Kidney epithelial cell (primary cell): ENCODE measurements at places on chromosomes 11 and 22.

GRCh38 chr11:128573638-128574037 is 13.7 kb downstream of the ETS1 start:
- no peak for DNase-seq

- DNase-seq: no peak
Measured at GRCh38 chr11:13386567-13386966, 76.5 kb downstream of the BTBD10 start.

DNA sequence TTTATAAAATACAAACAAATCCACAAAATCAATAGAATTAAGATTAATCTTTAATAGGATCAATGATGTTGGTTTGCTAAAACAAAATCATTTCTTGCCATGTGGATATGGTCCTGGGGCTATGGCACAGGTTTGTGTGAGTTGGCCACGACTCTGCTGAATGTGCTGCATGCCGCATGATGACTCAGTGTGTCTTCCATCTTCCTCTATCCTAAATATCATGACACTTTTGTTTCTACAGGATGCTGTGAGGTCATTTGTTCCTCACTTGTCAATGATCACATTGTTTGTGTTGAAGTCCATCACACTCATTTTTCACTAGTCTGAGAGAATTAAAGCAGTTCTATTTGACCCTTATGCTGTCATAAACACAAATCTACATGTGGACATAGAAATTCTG is 167.2 kb upstream of the ZBED5 start:
- DNase-seq: no peak

DNA sequence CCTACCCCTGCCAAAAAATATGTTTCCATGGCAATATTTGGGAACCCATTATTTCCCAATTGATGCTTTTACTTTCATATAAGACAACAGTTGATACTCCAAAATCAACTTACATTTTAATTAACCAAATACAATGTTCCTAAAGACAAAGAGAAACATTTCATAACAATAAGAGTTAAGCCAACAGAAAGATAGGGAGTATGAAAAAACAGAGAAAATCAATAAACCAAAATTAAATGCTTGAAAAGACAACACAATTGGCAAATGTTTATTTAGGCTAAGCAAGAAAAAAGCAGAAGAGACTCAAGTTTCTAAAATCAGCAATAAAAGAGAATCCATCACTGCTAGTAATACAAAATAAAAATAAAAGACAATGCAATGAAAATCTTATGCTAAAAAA is 123.1 kb upstream of the VPREB1 start:
- DNase-seq: no peak

DNA sequence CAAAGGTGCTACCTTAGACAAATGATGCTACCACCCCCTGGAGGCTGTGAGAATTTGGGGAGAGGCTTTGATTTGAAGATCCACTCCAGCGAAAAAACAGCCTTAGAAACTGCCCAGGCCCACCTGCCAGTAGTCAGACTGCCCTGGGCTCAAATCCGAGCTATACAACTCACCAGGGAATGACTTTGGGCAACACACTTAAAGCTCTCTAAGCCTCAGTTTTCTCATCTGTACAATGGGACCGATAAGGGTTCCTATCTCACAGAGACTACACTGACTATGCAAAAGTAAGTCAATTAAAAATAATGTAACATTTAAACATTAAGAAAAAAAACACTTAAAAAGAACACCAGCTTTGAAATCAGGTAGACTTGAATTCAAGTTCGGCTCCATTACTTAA is 19.9 kb downstream of the VWCE start:
- DNase-seq: no peak

GRCh38 chr11:77510095-77510494 is 36.2 kb upstream of the PAK1 start:
- DNase-seq: no peak

GRCh38 chr22:42111798-42112197 is 18.8 kb downstream of the CYP2D6 start:
- DNase-seq: no peak

GRCh38 chr11:133697161-133697560 is 148.2 kb downstream of the SPATA19 start:
- no peak for DNase-seq

GRCh38 chr11:46769636-46770221 is 50.7 kb downstream of the F2 start:
- DNase-seq: no peak

- DNase-seq: no peak
Measured at GRCh38 chr11:1924646-1925372, 5.3 kb downstream of the TNNT3 start.

DNA sequence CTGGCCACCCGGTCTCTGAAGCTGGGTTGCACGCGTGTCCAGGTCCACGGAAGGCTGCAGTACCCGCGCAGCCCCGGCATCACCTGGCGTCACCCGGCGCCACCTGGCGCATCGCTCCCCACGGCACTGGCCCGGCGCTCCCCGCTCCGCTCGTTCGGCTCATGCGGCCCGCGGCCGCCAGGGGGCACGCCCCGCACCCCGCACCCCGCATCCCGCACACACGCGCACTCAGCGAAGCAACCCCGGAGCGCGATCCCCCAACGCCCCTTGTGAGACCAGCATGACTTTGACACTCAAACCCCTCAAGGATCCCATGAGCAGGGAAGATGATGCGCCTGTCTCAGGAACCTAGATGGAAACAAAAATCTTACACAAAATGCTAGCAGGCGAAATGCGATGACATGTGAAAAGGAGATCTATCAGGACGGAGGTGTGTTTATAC is 11.9 kb downstream of the B3GNT6 start:
- no peak for DNase-seq

GRCh38 chr11:66708094-66708493 is 20.9 kb downstream of the SPTBN2 start:
- DNase-seq: no peak

GRCh38 chr22:44914026-44914721 is 95.6 kb downstream of the PHF21B start:
- DNase-seq: no peak

- DNase-seq: peak; percentile 58
Measured at GRCh38 chr22:29716814-29717545, 2.8 kb upstream of the CABP7 start.

- no peak for DNase-seq
Measured at GRCh38 chr11:102449651-102450570, 2.7 kb downstream of the TMEM123 start.

DNA sequence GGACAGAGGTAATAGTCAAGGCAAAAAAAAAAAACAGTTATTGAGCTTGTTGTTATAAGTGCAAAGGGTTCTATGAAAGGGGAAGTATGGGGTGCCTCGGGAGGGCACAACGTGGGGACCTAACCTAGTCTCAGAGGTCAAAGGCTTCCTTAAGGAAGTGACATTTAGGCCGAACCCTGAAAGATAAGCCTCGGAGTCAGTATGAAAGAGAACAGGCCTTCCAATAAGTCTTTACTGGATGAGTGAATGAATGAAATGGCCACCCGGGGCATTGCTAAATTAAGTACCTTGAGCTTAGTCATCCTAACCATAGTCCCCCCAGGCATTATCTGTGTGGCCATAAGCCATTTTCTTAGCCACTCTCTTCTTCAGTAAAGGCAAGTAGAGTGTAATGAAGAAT is 19.7 kb downstream of the FLI1 start:
- DNase-seq: no peak

DNA sequence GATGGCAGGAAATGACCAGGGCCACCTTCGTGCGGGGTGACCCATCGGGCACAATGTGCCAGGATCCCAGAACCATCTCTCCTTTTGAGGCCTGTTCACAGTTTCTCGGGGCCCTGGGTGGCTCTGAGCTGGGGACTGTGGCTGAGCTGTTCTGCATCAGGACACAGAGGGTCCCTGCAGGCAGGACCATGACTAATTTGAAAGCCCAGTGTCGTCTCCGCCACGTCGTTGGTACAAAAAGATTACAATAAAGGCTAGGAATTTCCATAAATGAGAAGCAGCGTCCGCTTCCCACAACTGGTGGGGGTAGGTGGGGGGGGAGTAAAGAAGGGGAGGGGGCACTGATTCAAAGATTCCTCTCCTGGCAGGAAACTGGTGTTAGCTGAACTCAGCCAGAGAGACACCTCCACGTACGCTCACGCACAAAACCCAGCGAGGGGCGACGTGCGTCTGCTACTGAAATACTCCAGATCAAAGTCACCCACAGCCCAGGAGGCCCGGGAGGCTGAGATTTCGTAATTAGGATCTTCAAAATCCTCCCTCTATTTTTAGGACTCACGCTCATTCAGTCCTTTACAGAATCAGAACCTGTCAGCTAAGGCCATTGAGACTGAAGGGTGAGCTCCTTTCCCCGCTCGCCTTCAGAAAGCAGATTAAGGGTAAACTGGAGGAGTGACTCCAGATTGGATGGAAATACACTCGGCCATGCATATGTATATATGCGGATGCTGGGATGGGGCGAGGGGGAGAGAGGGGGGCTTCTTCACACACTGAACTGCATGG is 11.0 kb downstream of the MN1 start:
- DNase-seq: no peak

- DNase-seq: no peak
Measured at GRCh38 chr11:107882095-107882820, 23.7 kb upstream of the SLC35F2 start.

DNA sequence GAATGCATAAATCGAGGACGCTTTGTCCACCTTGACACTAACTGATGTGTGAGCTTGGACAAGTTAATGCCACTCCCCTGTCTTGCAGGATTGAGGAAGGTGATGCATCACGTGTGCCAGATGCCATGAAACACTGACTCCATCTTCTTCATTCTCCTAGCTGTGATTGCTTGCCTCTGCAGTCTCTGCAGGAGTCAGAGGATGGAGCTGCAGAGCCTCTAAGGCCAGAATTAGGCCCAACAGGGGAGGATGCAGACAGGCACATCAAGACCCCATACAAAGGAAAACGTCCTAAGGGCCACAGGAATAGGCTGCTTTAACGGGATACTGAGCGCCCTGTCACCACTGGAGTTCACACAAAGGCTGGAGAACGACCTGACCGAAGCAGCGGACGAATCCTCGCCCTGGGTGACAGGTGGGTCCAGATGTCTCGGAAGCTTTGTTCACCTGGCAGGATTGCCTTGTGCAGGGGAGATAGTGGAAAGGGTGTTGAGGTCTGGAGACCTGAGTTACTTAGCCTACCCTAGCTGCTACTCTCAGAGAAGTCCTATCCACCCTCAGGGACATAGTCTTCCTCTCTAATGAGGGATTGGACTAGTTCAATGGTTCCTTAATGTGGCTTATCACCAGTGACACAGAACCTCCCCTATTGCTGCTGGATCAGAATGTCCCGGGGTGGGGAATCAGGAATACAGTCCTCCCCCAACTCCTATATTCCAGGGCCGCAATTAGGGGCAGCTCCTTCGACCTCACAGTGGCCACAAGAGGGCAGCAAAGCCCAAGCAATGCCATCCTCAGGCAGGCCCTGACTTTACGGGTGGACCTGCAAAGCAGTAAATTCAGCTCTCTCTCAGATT is 32.4 kb downstream of the DBX1 start:
- DNase-seq: no peak

DNA sequence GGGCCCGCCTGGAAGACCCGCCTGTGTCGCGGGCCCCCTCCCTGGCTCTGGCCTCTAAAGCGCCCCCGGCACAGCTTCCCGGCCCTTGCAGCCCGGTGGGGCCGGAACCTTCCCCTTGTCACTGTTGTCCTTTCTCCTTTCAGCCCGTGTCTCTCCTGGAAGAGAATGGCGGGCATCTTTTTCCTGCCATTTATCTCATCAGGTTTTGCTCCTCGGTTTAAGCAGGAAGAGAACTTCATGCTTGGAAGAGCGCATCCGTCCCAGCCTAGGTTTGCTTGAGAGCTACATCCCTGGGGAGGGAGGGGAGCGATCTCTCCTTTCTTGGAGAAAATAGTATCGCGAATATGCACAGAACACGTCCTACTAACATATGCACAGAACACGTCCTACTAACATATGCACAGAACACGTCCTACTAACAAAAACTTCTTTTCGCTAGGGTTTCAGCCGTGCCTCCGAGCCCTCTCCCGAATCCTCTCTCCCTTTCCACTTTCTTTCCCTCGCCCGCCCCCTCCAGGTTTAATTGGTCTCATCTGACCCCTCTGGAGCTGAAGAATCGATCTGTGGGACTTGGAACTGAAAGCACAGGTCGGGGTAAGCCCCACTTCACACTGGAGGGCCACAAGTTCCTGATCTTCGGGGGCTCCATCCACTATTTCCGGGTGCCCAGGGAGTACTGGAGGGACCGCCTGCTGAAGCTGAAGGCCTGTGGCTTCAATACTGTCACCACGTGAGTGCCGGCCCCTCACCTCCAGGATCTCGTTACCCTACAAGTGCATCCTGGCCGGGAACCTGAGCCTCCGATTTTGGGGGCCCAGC is 1.2 kb downstream of the GLB1L3 start:
- no peak for DNase-seq

GRCh38 chr11:125078516-125079140 is 15.5 kb downstream of the SLC37A2 start:
- no peak for DNase-seq

DNA sequence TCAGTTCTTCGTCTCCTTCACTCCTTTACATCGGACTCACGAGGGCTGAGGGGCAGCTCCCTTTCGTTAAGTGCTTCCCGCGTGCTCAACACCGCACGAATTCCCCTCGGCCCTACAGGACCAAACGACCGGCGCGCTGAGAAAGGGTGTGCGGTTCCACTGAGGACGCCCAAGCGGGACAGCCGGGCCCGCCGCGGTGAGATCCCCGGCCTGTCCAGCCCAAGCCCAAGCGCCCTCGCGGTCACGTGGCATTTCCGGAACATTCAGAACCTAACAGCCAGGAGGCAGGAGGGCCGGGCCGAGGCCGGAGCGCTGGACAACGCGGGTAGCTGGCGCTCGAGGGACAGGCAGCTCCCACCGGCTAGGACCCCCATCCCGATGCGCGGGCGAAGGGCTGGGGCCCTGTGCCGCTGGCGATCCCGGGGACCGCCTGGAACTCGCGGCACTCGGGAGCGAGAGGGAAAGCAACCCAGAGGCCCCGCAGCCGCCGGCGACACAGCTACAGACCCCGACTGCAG is 737 bp upstream of the STIP1 start:
- no peak for DNase-seq

GRCh38 chr11:35135222-35135621 is 3.7 kb upstream of the CD44 start:
- no peak for DNase-seq

DNA sequence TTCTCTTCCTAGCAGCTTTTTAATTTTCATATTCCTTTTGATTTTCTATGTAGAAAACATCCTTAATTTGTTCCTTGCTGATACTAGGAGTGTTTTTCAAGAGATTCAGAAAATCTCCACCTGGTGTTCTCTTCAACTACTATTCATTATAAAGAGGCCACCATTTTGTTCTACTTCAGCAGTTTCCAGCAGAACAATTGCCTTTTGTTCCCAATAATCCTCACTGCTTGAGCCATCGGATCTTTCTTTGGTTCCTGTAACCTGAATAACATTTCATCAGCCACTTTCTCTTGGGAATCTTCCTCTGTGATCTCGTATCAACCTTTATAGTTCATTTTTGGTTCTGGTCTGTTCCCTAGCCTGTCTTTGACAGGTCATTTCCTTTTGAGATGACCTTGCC is 1.8 kb upstream of the OR10A5 start:
- DNase-seq: no peak

GRCh38 chr22:30747493-30747892 is 52.8 kb downstream of the OSBP2 start:
- DNase-seq: no peak
